GM10248 (cell line): ENCODE measurements at places on chromosomes 1 and 21.

- no peak for DNase-seq
Observed at GRCh38 chr1:43425045-43425444, 28.7 kb downstream of the HYI start.

- DNase-seq, result no peak
Observed at GRCh38 chr1:207316622-207317391, 4.7 kb upstream of the CD55 start.

DNA sequence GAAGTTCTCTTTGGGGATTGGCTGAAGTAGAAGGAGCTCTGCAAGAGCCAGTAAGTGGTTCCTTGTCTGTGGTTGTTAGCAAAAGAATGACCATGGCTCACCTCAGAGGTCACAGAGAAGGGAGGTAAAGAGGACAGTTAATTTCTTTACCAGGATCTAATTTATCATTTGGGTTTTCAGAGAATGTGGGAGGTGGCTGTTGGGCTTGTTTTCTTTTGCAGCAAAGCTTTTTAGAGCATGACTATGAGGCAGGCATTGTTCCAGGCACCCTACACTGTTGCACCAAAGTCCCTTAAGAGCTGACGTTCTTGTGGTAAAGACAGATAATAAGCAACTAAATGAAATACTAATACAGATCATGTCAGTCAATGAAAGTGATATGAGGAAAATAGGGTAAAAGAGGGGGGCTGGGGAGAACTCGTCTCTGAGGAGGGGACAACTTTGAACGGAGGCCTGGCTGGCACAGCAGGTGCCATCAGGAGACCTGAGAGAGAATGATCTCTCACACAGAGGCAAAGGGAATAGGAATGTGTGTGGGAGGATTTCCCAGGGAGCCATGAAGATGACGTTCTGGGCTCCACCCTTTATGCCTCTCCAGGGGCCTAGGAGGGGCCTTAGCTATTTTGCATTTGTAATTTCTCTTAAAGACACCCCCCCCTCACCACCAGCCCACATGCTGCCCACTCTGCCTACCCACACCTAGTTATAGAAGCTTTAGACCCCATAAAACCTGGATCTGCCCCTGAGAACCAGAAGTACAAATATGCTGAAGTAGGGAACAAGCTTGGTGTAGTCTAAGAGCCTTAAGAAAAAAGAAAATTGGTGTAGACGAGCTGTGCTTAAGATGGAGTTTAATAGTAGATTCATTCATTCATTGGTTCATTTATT lies 177.5 kb downstream of the ROR1 start:
- no peak for DNase-seq

- DNase-seq, result no peak
Observed at GRCh38 chr1:6130036-6130435, 50.1 kb downstream of the CHD5 start.

- no peak for DNase-seq
Observed at GRCh38 chr1:77120950-77121349, 98.3 kb downstream of the PIGK start.
